ENCODE measurements at places on chromosomes 4 and X.

GRCh38 chr4:41217374-41217773, 3.0 kb upstream of the APBB2 start:
- DNase-seq = no peak

DNA sequence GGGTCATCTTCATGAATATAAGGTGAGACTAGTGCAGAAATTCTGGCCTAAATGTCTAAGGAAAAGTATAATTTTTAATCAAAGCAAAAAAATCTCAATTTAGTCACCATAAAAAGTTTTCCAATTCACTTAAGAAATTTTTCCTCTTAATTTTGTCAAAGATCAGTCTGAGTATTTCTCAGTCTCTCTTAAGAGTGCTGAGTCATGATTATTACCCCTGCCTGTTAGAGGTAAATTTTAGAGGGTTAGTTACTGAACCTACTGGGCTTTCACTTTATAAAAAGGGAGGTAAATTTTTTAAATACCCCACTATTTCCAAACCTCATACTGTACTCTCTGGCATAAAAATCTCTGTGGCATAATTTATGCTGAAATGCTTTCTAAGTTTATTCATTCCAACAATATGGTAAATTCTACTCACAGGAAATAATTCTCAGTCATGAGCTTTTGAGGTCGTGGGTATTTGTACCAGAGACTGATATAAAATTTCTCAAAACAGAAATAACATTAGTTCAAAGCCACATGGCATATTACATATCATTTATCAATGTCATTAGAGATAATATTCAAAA, 122.4 kb downstream of the SLC39A8 start:
- DNase-seq = no peak

DNA sequence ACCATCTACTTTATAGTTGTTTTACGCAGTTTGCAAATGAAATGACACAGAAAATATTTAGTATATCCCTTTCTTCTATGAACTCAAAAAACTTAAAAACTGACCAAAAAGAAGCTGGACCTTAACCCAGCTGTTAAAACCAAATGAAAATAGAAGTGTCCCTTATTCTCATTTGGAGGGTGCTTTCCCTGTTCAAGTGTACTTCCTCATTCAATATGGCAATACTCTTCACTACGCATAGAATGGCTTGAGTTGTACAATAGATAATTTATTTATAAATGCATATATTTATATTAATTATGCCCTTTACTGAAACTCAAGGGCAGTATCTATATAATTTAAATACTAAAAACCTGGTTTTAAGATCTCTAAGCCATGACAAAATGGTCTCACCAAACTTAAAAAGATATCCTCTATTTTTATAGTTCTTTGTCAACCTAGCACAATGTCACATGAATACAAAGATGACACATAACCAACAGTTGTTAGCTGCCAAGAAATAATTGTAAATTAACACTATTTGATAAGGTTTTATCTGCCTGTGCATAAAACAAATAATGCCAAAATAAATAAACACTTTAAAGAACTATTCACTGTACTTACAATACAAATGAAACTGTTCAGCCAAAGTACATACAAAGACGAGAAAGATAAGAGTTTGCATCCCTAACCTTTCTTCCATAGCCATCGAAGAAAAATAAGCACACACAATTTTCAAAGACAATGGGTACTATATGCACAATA, 25.2 kb downstream of the YTHDC1 start:
- no peak for DNase-seq

- no peak for DNase-seq
Measured at GRCh38 chrX:38868941-38869401, 67.7 kb downstream of the MID1IP1 start.
